ENCODE measurements at places on chromosomes 5 and 9.

DNA sequence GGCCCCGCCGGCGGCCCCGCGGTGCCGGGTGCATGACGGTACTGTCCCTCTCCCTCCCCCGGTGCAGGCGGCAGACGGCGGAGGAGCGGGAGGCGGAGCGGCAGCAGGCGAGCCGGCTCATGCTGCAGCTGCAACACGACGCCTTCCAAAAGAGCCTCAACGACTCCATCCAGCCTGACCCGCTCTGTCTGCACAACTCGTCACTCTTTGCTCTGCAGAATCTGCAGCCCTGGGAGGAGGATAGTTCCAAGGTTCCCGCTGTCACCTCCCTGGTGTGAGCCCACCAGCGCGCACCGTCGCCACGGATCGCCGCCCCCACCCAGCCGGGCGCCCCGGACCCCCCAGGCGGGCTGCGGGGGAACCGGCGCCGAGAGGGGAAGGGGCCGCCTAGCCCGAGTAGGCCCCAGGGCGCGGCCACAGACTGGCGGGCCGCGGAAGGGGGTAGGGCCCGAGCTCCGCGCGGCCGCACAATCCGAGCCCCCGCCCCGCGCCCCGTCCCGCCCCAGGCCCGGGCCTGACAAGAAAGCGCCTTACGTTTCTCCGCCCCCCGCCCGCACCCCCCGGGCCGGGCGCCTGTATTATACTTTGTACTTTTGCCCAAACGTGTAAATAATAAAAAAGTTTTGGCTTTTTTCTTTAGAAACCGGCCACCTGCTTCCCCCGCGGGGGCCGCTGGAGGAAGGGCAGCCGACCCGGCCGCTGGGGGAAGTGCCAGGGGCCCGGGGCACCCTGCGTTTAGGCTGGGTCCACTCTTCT lies 2.5 kb downstream of the TLX3 start:
- DNase-seq = no peak

GRCh38 chr5:125005266-125005665 lies 258.8 kb upstream of the ZNF608 start:
- DNase-seq = no peak

- no peak for DNase-seq
These were observed 32.2 kb downstream of the NDUFA8 start for GRCh38 chr9:122127396-122127798.

GRCh38 chr9:112038017-112038408 lies 137.1 kb downstream of the SUSD1 start:
- DNase-seq = no peak

GRCh38 chr5:43563321-43563720 lies 6.4 kb upstream of the PAIP1 start:
- DNase-seq = no peak

Data from stimulated activated CD8-positive, alpha-beta memory T cell treated with anti-CD3 and anti-CD28 coated beads, Interleukin-7, amount 100 ng/mL, for 48 hours (primary cell).